ENCODE measurements at places on chromosomes 7 and 10.

- peak; percentile 96 for DNase-seq
Observed at GRCh38 chr10:101779544-101780186, 3.6 kb downstream of the NPM3 start.

DNA sequence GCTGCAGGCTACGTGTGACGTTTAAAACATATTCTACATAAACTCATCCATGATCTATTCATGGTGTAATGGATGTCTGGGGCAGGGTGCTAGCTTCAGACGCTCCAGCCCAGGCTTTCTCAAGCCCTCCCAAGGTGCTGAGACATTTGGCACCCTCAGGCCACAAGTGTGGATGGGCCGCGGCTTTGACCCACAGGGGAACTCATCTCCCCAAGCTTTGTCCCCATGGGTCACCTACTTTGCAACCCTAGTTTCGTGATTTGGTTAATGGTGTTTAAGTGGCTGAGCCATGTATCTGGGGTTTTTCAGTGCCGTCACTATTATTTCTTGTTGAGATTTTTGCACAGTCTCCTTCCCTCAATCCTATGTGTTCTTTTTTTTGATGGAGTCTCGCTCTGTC, 66.0 kb downstream of the GRK5 start:
- DNase-seq, result no peak

- DNase-seq, result no peak
Observed at GRCh38 chr7:118372530-118372929, 148.0 kb downstream of the ANKRD7 start.

DNA sequence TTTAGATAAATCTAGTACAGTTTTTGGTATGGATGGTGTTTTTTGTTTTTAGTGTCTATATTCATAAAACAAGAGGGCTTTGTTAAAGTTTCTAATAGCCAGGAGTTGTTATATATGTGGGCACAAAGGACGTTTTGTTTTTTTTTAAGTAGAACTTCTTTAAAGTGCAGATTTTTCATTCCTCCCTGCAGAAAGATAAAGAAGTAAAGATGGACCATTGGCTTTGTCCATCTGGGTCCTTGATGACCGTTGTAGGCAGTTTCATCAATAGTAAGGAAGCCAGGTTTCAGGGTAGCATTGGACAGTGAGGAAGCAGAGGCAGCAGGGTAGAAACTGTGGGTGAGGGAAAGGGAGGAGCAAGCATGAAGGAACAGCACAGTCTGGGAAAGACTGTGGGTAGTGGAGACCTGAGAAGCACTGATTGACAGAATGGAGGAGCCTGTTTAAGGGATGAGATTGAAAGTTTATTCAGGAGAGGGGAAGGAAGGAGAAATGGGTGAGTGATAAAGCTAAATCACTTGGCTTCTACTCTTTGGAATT, 5.3 kb downstream of the CALU start:
- no peak for DNase-seq

- DNase-seq, result peak; percentile 28
Observed at GRCh38 chr10:12243864-12244620, 48.1 kb downstream of the CDC123 start.

- DNase-seq, result no peak
Observed at GRCh38 chr7:143399151-143399550, 9.5 kb downstream of the EPHA1 start.
